Central memory CD8-positive, alpha-beta T cell (primary cell): ENCODE measurements at places on chromosomes 5 and 9.

DNA sequence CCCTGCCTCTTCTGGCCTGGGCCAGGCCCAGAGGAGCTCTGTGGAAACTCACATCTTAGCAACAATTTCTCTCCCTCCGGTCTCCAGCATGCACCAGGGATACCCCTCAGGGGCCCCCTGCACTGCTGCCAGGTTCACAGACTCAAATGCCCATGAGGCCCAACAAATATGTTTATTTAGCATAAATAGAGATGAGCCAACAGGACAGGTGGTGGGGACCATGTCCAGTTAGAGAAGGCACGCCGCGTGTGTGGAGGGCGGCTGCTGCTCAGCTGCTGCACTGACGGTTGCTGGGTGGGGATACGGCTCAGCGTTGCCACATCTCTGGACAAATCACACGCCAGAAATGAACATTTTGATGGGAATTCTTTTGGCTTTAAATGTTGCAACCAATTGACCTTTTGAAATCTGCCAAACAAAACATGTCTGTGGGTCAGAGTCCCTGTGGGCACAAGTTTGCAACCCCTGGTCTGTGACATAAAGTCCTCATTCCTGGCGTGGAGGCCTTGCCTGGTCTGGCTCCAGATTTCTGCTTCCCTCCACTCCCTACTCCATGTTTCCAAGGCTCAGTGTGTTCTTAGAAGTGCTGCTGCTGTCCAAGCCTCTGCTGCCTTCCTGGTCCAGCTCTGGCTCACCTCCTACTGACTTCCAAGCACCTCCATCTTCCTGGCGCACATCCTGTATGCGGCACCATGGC, 88.9 kb downstream of the AMBP start:
- DNase-seq, result no peak

- no peak for DNase-seq
These were observed 25.6 kb downstream of the GLDC start for GRCh38 chr9:6619909-6620308.

DNA sequence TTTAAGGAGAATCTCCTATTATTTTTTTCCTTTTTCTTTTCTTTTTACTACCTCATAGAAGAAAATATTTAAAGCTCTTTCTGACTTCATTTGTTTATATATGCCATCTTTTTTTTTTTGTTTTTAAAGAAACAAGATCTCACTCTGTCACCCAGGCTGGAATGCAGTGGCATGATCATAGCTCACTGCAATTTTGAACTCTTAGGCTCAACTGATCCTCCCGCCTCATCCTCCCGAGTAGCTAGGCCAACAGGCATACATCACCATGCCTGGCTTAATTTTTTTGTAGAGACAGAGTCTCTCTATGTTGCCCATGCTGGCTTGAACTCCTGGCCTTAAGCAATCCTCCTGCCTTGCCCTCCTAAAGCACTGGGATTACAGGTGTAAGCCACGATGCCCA, 59.5 kb downstream of the LNPEP start:
- no peak for DNase-seq

- no peak for DNase-seq
These were observed 64.7 kb upstream of the GRAMD2B start for GRCh38 chr5:126358525-126358924.

DNA sequence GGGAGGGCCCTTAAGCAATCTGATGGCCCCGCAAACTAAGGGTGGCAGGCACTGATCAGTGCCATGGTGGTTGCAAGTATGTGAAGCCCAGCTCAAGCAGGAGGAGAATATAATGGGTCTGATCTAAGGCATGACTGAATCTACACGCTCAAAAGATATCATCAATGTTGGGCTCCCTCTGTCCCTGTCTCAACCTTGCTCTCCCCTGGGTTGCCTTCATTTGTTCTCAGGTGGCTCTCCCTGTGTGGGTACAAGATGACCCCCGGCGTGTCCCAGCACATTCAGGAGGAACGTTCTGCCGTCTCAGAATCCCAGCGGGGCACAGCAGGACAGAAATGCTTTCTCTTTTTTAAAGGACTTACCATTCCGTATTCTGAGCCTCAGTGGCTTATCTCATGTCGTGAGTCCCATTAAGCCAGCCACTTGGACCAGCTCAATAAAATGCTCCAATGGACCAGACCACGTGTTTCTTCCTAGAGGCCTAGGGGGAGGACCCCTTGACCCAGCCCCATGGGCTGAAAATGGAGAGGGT, 12.0 kb upstream of the RNF130 start:
- DNase-seq, result no peak

DNA sequence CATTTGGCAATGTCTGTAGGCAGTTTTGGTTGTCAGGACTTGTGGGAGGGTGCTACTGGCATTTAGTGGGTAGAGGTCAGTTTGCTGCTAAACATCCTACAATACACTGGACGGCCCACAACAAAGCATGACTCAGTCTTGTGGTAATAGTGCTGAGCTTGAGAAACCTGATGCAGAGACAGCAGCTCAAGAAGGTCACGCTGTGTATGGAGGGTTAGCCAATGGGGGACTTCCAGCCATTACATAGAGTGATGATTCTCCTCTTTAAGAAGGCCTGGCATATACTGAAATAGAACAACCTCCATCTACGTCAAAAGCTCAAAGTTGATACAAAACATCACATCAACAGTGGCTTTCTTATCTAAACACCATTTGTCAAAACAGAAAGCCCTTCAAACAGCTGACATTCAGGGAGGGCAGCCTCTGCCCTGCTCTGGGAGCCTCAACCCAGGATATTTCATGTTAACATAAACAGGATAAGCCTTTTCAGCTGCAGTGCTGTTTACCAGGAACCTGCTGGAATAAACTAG, 143.0 kb downstream of the GPBP1 start:
- DNase-seq, result no peak

- no peak for DNase-seq
These were observed 57.9 kb downstream of the SHB start for GRCh38 chr9:38010918-38011704.

GRCh38 chr5:98110282-98110691, 663.2 kb upstream of the RGMB start:
- no peak for DNase-seq

GRCh38 chr9:130837002-130837511, 2.0 kb downstream of the ABL1 start:
- DNase-seq, result no peak

GRCh38 chr5:142884029-142884428, 113.9 kb downstream of the ARHGAP26 start:
- no peak for DNase-seq

GRCh38 chr5:37696190-37697021, 143.4 kb downstream of the GDNF start:
- no peak for DNase-seq

- no peak for DNase-seq
These were observed 8.6 kb downstream of the PDCD1LG2 start for GRCh38 chr9:5518937-5519319.

- DNase-seq, result no peak
These were observed 3.3 kb downstream of the ACSL6 start for GRCh38 chr5:132008163-132008473.

GRCh38 chr9:100322954-100323536, 29.7 kb downstream of the TEX10 start:
- no peak for DNase-seq

DNA sequence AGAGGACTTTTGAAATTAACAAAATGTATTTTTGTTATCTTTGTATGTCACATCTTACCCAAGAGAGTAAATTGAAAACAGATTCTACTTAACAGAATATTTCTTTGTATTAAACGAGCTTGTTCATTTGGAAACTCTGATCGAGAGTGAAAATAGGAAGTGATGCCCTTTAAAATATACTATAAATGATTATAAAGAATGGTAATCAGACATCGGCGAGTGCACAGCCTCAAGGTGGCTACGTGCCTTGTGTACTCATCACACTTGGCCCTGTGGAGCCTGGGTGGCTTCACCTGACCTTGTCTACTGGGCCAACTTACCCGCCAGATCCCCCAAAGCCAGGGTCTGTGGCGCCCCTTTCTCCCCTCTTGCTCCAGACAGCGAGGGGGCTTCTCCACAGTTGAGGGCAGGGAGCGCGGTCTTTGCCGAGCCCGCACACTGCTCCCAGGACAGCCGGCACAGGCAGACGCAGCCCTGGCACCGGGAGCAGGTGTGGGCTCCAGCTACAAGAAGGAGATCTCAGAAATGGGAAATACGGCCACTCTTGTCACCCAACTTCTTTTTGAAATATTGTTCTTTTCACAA, 243.2 kb downstream of the CEMIP2 start:
- no peak for DNase-seq
